Activated CD8-positive, alpha-beta memory T cell treated with anti-CD3 and anti-CD28 coated beads, Interleukin-2, amount 10 ng/mL, durations not matched to agents 7 days and 5 days (primary cell): ENCODE measurements at places on chromosomes 7 and 10. TPM values are rescaled to one million over a fixed set of nuclear protein-coding genes. Genes with fewer than 3 reads are reported as not detected.

Gene MXI1
- total RNA-seq = 13.6 TPM

Gene TFEC
- total RNA-seq = 1.0 TPM

Gene R3HCC1L
- 17.4 TPM for total RNA-seq

Gene SFRP5
- total RNA-seq = not detected

Gene SRI
- 243 TPM for total RNA-seq

Gene AGMO
- not detected for total RNA-seq

DNA sequence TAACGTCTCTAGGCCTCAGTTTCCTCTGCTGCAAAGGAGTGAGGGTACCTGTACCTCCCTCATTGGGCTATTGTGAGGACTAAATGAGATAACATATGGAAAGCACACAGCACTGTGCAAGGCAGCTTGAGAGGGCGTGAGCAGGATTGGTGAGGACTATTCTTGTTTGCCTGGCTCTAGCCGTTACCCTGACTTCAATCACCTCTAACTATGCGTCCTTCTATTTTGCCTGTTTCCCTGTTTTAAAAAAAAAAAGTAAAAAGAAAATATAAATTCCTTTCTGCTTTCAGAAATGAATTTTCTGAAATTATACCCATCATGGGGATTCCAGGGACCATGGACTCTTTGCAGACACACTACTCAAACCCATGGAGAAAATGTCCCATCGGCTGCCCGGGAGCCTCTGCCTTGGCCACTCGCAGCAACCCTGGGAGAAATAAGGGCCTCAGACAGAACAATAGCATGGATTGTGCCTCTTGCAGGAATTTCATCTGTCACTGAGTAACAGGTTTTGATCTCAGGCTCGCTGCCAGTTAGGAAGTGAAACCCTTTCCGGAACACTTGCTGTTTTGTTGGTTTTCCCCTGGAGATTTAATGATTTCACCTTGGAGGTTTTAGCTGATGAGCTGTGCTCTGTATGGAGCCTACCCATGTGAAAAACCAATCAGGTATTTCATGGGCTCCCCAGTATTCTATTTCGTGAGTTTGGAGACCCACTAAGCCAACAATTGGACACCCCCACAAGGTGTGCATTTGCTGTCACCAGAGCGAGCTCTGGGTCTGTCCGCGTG, 55.6 kb downstream of the STEAP1B start:
- no peak for DNase-seq

DNA sequence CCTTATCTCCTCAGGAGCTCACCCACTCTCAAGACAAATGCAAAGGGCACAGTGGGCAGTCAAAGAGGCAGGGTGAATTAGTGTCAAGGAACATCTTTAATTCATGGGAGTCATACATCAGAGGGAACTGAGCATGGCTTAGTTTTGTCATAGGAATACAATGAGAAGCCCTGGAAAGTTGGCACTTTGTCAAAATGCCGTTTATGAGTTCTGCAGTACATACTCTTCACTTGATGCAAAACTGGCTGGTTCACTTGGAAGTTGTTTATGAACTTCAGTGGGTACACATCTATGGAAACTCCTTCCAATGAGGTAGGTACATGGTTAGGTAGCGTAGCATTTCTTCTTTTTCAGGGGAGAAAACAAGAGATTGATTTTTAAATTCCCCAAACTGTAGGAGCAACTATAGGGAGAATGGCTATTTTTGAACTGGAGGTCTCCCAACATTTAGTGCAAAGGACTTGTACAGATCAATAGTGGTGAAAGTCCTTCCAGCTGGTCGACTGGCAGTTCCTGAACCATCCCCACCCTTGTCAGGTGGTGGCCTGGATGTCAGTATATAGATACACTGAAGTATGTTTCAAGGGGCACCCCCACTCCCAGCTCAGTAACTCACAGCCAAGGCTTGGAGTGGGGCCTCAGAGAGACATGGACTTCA, 580.5 kb downstream of the REEP3 start:
- DNase-seq = no peak

GRCh38 chr10:33248638-33249037, 85.8 kb downstream of the NRP1 start:
- peak; percentile 43 for DNase-seq

GRCh38 chr10:33937036-33937730, 602.7 kb upstream of the NRP1 start:
- DNase-seq = no peak

GRCh38 chr10:112145263-112145662, 38.3 kb downstream of the GPAM start:
- DNase-seq = no peak

GRCh38 chr10:34454590-34455261, 360.4 kb downstream of the PARD3 start:
- DNase-seq = no peak

DNA sequence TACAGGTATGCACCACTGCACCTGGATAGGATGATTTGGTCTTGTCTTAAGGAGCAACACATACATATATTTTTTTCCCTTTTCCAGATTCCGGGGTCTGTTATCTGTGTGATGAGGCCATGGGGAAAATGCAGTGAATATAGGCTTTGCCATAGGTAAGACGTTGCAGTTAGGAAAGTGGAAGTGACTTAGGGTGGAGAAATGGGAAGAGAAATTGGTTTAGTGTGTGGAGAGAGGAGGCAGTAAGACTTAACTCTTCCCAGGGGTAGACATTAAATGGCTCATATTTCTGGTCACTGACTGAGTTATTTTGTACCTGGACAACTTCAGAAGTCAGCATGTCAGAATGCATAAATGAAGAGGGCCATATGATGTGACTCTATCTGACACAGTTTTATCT, 66.7 kb downstream of the PFKFB3 start:
- DNase-seq = no peak

DNA sequence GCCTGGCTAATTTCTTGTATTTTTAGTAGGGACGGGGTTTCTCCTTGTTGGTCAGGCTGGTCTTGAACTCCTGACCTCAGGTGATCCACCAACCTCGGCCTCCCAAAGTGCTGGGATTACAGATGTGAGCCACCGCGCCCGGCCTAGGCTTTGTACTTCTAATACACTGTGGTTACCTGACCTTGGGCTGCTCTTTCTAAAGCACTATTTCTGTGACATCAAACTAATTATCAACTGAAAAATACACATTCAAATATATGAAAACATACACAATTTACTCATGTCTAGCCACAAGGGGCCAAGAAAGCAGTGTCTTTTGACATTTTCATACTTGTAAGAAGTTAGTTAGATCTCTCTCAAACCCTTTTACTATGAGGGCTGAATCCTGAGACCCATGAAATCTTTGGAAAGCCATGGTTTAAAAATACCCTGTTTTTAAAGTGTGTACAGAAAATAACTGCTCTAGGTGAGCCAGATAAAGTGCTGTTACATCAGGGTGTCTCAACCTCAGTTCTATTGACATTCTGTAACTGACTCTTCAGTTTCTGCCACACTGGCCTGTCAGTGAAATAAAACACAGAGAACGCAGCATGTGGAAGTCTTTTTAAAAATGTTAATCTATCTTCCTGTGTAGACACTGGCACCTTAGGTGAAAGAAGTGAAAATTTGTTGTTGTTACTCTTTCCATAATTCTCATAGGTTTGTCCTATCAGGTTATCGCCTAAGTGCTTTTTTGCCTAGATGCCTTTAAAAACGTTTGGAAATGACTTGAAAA, 58.8 kb downstream of the CREM start:
- DNase-seq = no peak

- no peak for DNase-seq
Measured at GRCh38 chr7:28116041-28116440, 64.6 kb downstream of the JAZF1 start.

DNA sequence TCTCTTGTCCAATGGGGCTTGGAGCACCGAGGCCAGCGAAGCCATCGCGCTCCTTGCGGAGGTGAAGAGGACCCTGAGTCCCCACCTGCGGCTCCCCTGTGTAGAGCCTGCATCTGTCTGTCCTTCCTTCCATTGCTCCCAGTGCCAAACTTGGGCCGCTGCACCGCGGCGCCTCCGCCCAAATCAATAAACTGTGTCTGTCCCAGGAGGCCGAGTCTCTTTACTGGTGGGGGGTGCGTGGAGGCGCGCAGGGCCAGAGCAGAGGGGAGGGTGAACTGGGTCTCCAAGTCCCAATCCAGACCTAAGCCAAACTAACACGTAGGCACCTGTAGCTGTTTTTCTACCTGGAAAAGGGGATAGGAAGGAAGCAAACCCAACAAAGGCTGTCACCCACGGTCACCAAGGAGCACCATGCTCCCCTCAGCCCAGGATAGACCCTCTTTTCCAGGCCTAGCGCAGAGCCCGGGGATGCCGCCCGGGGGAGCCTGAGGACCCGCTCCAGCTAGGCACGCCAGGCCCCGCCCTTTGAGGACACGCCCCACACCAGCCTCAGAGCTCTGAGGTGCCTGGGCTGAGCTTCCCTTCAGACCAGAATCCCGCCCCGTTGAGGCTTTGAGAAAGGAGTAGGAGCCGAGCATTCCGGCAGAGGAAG, 1.2 kb upstream of the CHAT start:
- DNase-seq = no peak

GRCh38 chr10:60362461-60362860, 27.2 kb downstream of the ANK3 start:
- DNase-seq = no peak

DNA sequence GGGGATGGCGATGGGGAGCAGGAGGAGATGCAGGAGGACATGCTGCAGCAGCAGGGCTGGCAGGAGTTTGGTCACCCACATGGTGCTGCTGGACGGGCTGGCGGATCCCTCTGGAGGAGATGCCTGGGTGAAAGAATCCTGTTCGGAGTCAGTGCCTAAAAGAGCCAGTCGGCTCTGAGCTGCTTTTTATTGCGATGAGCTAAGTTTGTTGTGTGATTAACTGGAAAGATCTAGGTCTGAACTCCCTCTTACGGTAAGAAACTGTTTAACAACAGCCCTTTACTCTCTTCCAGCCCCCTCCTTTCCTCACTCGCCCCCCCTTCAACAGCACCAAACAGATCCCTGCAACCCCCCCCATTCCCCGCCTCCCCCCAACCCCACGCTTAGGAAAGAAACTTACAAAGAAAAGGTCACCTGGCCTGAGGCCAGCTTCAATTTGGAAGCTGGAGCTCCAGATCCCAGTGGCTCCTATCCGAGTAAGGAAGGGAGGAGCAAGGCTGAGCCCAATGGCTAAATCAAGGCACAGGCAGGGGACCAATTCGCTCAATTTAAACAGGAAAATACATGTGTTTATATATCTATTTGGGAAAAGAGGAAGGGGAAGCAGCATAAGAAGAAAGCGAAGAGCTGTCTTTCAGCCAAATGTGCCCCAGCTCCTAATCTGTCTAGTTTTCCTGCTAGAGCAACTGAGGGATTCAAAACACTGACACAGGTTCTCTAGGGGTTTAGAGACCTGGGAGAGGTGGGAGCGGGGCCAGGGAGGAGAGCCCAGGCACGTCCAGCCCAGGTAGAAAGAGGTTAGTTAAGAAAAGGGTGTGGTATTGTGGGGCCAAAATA, at the start of gene HGF:
Gene HGF (minus strand): TSS at position 157 of the 837 bp plus-strand sequence. CDS start 76 bp downstream, at position 81.
- DNase-seq = no peak

DNA sequence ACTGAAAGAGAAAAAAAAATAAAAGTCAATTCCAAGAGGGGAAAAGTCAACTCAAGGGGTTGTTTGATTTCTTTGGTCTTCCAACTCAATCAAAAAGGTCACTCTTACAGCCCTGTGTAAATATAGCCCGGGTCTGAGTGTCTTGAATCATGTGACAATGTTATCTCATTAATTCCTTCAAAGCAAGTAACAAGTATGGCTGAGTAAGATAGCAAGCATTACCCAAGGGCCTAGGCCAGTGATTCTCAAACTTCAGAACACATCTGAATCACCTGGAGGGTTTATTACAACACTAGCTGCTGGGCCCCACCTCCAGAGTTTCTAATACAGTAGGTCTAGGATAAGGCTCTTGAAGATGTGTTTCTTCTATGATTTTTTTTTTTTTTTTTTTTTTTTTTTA, 125.0 kb downstream of the PRLHR start:
- no peak for DNase-seq

DNA sequence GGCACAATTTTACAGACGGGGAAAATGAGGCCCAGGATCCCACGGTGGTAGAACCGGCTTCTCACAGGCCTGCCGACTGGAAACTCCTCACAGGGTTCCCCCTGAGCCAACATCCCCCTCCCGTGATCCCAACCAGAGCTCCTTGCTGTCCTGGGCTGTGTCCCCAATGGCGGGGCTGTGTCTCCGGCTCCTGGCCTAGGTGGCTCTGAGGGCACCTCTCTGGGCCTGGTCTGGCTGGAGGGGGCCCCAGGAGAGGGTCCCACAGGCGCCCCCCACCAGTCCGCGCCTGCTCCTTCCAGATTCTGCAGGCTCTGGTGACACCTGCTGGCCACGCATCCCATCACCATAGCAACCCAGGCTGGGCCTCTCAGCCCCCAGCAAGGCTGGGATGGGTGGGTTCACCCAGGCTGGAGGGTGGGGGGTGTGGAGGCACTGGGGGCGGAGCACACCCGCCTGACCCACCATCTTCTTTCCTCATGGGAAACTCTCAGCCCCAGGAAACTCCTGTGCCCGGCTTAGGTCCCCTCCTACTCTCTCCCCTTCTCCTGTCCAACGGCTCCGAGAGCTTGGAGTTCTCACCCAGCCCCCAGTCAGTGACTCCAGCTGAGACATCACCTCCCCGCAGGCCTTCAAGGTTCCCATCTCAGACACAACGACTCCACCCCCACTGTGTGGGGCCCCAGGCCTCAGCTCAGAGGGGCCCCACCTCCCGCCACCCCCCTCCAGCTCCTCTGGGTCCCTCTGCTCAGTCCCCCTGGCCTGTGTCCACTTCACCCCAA, 27.1 kb upstream of the TNRC18 start:
- DNase-seq = peak; percentile 52

DNA sequence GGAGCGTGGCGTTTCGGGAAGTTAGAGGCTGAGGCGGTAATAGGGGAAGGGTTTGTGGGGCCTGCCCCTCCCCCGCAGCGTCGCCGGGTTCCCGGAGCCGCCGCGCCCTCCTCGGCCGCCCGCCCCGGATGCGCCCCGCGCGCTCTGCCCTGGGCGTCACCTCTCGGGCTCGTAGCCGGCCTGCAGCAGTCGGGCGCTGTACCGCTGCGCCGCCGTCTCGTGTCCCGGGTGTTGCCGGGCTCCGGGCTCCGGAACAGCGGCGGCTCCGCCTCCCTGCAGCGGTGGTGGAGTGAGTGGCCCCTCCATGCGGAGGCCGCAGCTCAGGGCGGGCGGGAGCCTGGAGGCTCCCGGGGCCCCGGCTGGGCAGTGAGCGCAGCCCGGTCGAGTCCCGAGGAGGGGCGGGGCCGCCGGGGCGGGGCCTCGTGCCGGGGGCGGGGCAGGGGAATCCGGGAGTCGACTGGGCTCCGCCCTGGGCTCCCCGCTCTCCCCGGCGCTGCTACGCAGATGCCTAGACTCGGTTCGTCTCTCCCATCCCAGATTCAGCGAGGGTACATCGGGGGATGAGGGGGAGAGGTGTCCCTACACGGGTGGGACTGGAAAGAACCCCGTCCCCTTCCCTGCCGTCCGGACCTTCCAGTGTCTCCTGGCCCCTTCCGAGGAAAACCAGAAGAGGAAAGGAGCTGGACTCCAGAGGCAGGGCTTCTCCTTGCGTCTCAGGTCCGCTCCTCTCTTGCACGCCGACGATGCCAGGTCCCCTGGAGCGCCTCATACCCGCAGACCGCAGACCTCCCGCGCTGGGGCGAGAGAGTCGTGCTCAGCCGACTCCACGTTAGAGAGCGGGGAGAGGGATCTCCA, at the start of gene IMPDH1:
Gene IMPDH1 (minus strand): TSS at position 387 of the 855 bp plus-strand sequence. CDS start 81 bp downstream, at position 306.
- DNase-seq = peak; percentile 90
